ENCODE measurements at places on chromosomes 11 and 22.

DNA sequence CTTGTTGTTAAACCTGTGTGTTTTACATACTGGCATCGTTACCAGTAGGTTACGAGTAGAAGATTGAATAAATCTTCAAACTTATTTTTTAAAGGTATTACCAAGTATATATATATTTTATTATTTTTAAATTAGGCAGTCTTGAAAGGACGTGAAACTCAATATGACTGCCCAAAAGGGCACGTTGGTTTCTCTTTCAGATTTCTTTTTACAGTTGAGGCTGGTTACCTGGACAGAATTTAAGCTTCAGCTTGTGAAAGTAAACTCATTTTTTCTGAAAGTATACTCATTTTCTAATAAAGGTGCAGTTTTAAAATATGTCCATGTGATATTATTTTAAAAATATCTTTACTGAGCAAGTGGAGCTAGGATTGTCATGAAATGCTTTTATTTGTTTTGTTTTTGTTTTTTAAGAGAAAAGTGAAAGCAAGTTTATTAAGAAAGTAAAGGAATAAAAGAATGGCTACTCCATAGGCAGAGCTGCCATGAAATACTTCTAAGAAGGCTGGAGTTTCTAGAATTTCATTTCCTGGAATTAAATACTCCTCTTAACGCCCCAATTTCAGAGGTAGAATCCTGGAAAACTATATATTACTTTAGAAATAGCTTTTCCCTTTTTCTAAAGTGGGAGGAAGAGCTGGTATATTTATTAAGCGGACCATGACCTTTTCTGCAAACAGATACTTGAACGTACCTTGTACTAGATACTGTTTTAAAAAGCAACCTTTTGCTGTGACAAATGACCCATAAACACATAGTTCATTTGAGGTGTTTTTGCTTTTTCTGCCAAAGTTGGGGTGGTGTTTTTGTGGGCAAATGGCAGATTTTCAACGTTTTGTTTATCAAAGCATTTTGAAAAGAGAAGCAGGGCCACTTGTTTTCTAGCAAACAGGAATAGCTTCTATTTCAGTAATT lies 1.9 kb downstream of the FBXO7 start:
- DNase-seq = no peak

DNA sequence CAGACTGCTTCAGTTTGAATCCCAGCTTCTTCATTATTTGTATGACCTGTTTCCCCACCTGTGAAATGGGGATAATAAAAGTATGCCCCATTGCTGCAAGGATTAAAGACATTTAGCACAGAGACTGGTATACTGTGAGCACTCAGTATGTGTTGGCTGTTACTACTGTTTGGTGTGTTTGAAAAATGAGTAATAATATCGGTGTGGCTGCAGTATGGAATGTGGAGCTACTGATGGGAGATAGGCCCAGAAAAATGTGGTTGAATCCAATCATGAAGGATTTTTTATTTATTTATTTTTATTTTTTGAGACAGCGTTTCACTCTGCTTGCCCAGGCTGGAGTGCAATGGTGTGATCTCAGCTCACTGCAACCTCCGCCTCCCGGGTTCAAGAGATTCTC lies 9.1 kb upstream of the C1QTNF4 start:
- no peak for DNase-seq

DNA sequence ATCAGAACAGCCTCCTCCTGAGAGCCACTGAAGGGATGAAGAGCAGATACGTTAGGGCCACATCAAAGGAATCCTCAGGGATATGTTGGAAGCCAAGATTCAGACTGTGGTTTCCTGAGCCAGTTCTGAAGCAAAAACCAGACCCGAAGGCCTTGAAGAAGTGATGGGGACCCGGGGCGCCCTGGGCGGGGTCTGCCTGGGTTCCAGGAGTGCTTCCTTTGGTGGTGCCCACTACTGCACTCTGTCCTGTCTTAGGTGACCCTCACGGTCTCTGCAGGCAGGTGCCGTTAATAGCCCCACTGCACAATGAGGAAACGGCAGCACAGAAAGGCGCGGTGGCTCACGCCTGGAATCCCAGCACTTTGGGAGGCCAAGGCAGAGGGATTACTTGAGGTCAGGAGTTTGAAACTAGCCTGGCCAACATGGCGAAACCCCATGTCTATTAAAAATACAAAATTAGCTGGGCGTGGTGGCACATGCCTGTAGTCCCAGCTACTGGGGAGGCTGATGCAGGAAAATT lies 12.9 kb upstream of the SH3BP1 start:
- no peak for DNase-seq

DNA sequence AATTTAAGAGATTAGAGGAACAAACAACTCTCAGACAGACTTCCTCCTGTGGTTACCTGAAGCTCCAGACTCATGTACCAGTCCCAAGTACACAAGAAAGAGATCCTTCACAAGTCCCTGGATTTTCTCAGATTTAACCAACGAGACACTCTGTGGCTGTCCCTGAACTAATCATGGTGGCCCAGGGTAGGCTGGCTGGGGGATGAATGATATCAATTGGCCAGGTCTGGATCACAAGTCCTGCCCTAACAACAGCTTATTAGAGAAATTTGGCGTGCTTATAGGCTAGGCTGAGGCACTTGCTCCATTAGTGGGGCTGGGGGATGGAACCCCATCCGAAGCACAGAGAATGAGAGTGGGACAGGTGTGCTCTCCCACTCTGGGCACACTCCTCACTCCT lies 22.1 kb downstream of the HEPHL1 start:
- DNase-seq = no peak

DNA sequence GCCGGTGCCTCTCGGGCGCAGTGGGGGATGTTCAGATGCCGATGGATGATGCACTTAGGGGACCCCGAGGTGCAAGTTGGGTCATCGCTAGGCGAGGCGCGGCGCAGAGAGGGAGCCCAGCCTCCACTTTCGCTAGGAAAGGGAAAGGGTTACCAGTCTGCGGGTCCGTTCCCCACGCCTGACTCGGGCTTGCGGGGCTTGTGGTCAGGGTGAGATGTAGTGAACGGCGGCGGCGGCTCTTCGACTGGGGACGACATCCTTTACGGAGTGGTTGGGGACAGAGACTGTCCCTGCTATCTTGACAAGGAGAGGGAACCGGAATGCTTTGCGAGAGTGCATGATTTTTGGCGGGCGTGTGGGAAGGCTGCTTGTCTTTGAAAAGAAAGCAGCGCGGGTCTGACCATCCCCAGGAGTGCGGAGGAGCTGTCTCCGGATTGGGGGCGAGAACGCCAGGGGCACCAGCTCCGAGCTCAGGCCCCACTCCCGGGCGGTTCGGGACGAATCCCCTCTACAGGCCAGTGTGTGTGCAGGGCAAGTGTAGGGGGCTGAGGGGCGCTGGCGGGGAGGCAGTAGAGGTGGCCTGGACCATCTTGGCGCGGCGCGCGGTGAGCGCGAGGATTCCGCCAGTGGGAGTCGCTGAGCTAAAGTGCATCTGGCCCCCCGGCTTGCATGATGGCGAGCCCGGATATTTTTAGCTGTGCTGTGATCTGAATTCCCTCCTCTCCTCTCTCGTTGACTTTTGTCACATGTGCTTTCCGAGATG lies 1.1 kb downstream of the FAT3 start:
- no peak for DNase-seq

DNA sequence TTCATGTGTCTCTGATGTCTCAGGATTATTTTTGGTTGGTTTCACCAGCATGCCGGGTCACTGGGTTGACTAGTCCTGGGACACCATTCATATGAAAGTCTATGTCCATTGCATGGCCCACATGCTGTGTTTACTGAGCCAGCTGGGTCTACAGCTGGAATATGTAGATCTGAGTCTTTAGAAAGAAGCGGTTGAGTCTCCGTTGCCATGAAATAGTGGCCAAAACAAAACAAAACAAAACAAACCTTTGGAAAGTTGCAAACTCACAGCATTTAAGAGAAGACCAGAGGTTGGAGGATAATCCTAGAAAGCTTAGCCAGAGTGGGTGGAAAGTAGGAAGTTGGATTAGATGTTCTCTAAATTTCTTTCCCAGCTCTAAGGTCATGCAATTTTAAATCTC lies 191.8 kb upstream of the NTM start:
- no peak for DNase-seq

DNA sequence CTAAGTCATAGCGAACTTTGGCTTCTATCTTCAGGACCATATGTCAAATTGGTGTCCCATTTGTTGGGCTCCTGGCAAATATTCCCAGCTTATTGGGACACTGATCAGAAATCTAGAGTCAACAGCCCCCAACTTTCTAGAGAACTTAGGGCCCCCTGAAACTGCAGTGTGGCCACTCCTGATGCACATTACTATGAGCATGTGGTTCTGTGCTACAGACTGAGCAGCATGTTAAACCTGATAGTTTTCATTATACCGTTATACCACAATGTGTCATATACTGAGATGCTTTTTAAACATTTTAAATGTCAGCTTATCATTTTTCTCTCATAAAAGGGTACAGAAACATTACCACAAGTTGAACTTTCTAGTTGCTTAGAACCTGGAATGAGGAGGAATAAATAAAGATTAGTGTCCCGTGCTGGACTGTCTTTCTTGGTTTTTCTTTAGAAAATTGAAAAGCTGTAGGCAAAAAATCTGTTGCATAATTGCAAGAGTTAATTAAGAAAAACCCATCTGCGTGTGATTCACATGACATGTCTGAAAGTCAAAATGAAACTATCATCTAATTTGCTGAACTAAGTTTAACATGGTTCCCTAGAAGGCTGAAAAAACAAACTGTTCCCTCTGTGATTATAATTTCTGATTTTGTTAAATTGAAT lies 16.4 kb upstream of the CTSC start:
- DNase-seq = no peak

GRCh38 chr11:67260406-67260805 lies 5.9 kb upstream of the GRK2 start:
- no peak for DNase-seq

DNA sequence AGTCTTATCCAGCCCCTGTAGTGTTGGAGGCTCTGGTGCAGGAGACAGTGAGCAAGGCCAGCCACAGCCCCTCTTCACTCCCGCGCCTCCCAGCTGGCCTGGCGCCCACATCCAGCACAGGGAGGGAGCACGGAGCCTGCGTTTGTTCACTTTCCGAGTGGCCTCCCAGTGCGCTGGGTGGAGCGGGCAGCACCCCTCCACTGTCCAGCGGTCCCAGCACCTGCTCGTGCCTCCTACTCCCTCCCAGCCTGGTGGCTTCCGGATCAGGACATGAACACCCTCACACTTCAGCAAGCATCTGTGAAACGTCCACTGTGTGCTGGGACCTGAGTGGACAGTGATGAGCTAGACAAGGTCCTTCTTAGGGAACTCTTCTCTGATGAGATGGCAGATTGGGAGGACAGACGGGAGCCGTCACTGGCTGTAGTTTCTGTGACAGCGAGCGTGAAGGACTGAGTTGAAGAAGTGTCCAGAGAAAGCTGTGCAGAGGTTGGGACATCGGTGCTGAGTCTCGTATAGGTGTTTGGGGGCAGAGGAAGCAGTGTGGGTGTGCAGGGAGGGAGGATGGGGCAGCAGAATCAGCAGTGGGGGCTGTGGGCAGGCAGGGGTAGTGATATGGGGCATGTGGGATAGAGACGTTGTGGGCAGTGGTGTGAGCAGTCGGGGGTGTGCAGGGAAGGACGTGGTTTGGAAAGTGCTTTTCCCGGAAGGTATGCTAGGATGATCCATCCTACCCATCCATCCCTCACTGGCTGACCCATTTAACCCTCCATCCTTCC lies 256.8 kb downstream of the TBC1D22A start:
- no peak for DNase-seq

GRCh38 chr22:45775569-45776312 lies 104.1 kb downstream of the ATXN10 start:
- no peak for DNase-seq

- no peak for DNase-seq
Observed at GRCh38 chr11:88849368-88849767, 216.4 kb downstream of the GRM5 start.

- DNase-seq = no peak
Observed at GRCh38 chr11:73240190-73240781, 22.2 kb downstream of the P2RY2 start.

DNA sequence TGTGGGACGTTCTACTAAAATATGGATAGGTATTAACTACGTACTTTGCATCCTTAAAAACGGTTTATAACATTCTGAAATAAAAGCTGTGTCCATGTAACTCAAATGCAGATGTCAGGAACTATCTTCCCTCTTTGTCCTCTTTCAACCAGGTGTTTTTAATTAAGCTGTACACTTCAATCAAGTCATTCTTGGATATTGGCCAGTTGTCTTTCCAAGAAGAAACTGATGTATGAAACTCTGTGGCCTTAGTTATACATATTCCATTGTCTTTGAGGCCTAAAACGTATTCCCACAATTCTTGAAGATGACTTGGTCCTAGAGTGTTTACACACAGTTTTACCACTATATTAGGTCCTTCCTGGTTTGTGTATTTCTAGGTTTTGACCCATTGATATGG lies 249.0 kb upstream of the CNTN5 start:
- no peak for DNase-seq

DNA sequence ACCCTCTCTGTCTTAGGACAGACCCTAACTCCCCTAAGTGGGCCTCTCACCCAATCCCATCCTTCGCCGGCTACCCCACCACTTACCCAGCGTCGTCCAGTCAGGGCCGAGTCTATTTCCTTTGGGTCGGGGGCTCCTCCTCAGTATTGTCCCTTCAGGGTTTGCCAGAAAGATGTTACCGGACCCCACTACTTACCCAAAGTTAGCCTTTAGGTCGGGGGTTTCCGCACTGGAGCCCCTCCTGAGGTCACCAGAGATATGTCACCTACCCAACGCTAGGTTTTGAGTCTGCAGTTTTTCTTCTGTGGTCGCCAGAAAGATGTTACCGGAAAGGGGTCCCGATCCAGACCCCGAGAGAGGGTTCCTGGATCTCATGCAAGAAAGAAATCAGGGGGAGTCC lies 17.9 kb upstream of the B4GALNT4 start:
- no peak for DNase-seq

DNA sequence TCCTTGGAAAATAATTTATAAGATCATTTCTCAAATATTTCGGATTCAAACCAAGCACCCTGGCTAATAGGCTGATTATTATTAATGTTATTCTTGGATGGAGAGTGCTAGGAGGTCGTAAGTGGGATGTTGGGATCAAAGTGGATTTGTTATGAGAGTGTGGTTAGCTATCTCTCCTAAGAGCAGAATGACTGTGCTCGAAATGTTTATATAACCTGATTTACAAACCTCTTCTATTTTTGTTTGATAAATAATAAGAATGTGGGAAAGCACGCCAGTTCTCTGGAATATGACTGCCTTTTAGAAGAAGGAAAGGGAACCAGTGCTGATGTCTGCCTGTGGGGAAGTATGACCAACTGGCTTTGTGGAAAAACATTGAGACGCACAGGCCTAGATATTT lies 527.5 kb downstream of the NTM start:
- no peak for DNase-seq

- no peak for DNase-seq
Observed at GRCh38 chr11:11732116-11732515, 109.7 kb upstream of the USP47 start.

GRCh38 chr11:69874178-69874983 lies 55.2 kb upstream of the FGF3 start:
- no peak for DNase-seq
